ENCODE measurements at places on chromosomes 12 and 14. TPM values are rescaled to one million over a fixed set of nuclear protein-coding genes. Genes with fewer than 3 reads are reported as not detected.
A peak's percentile ranks its signal among the peaks of the same experiment; 100 is the strongest.

DNA sequence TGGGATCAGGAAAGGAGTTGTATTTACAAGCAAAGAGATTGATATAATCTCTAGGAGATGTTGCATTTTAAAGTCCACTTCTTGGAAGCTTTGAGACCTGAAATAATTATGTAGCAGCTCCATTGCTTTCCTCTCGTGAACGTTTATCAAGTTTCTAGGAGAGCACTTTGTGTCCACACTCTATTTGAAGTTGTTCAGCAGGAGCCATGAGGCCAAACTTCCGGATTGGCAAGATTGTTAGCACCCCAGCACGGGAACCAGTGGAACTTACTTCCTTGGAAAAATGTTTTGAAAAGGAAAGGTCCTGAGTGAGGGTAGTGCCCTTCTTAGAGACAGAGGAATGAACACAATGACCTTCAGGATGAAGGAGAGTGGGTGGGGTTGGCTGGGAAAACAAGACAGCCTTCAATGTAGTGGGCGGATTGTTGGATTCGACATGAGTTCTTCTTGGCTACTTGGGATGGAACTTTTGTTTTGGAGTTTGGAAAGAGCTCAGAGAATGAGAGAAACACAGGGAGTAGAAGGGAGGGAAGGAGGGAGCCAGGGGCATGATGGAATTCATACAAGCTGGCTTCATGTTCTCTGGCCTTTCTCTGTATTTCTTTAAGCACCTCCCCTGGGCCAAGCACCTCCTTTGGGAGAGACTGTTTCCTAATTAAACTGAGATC lies 23.8 kb upstream of the CISTR start:
- no peak overlapping the region for H3K27ac ChIP-seq
- no peak for DNase-seq
- no peaks in the 10 kb centered on the region for H3K36me3 ChIP-seq
- H3K4me3 ChIP-seq, result no peak overlapping the region
- no peaks in the 10 kb centered on the region for H3K4me1 ChIP-seq

- H3K4me1 ChIP-seq, result no peaks in the 10 kb centered on the region
- peaks cover 100% of the 10 kb centered on the region for H3K36me3 ChIP-seq
- H3K27me3 ChIP-seq, result no peaks in the 10 kb centered on the region
- no peak overlapping the region for H3K27ac ChIP-seq
Observed at GRCh38 chr12:109504068-109504467, 26.6 kb downstream of the UBE3B start.

Gene MFAP5
- 2.8 TPM for total RNA-seq

Gene SERPINA1
- total RNA-seq, result 1,017 TPM

- peak overlapping the region; percentile 70 for H3K27ac ChIP-seq
- peaks cover 27% of the 10 kb centered on the region for H3K4me1 ChIP-seq
- no peaks in the 10 kb centered on the region for H3K27me3 ChIP-seq
Observed at GRCh38 chr12:124744659-124745464, 118.8 kb downstream of the SCARB1 start.

- no peak for DNase-seq
- H3K27me3 ChIP-seq, result no peaks in the 10 kb centered on the region
- no peak overlapping the region for H3K4me3 ChIP-seq
Observed at GRCh38 chr12:59710004-59710628, 114.3 kb downstream of the SLC16A7 start.

DNA sequence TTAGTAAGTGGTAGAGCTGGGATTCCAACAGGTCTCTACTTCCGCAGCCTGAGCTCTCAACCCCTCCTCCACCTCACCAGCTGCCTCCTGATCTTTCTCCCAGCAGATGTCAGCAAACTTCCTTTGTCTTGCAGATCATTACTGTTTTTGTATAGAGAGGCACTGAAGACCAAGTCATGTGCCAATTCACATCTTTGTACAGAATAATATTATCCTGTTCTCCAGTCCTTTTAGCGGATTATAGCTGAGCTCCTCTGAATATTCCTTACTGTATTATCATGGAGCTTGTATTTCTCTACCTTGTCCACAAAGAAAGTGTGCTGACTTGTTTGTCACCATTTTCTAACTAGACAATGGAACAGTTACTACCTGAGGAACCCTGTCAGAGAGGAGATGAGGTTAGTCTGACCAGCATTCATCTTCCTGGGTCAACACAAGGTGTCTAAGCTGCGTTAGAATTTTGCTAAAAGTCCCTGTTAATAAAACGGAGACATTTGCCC lies 142.3 kb upstream of the ARHGAP5 start:
- no peaks in the 10 kb centered on the region for H3K27me3 ChIP-seq
- DNase-seq, result no peak
- no peaks in the 10 kb centered on the region for H3K36me3 ChIP-seq
- H3K27ac ChIP-seq, result no peak overlapping the region
- no peak overlapping the region for H3K4me3 ChIP-seq

Gene ATP5F1B
- total RNA-seq, result 338 TPM

Gene MSI1
- 0.46 TPM for total RNA-seq

Gene SLC5A8
- total RNA-seq, result 2.8 TPM

DNA sequence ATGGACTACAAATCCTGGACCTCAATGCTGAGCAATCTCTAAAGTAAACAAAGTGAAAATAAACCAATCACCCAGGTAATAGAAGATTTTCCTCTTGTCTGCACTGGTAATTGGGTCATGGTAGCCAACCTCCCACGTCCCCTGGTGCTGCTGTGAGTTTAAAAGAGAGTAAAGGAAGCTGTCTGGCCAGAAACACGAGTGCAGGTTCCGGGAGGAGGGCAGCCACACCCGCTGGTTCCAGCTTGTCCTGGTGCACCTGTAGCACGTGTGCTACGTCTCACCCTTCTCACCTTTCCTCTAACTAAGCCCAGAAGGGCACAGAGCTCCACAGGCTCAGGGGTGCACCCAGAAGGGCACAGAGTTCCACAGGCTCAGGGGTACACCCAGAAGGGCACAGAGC lies 5.4 kb downstream of the CRACR2A start:
- H3K27ac ChIP-seq, result no peak overlapping the region
- no peaks in the 10 kb centered on the region for H3K27me3 ChIP-seq
- no peaks in the 10 kb centered on the region for H3K36me3 ChIP-seq

- no peaks in the 10 kb centered on the region for H3K36me3 ChIP-seq
- no peak for DNase-seq
- no peak overlapping the region for H3K4me3 ChIP-seq
- H3K27ac ChIP-seq, result no peak overlapping the region
- H3K27me3 ChIP-seq, result no peaks in the 10 kb centered on the region
Observed at GRCh38 chr12:29945904-29946303, 162.2 kb upstream of the TMTC1 start.

Gene BDKRB1
- not detected for total RNA-seq

Gene TIGAR
- 20.0 TPM for total RNA-seq

GRCh38 chr12:26648584-26648983 lies 184.4 kb downstream of the ITPR2 start:
- peaks cover 3% of the 10 kb centered on the region for H3K36me3 ChIP-seq
- H3K27ac ChIP-seq, result no peak overlapping the region
- H3K4me3 ChIP-seq, result no peak overlapping the region
- no peaks in the 10 kb centered on the region for H3K27me3 ChIP-seq
- no peak for DNase-seq

- no peaks in the 10 kb centered on the region for H3K27me3 ChIP-seq
- H3K36me3 ChIP-seq, result no peaks in the 10 kb centered on the region
- no peak overlapping the region for H3K27ac ChIP-seq
- no peaks in the 10 kb centered on the region for H3K4me1 ChIP-seq
Observed at GRCh38 chr14:99968191-99968920, 96.9 kb upstream of the EVL start.

Gene PAH
- not detected for total RNA-seq

Gene TMEM260
- 18.6 TPM for total RNA-seq

Gene VRTN
- not detected for total RNA-seq

GRCh38 chr14:54450535-54450934 lies 9.4 kb upstream of the CNIH1 start:
- no peak overlapping the region for H3K27ac ChIP-seq
- DNase-seq, result no peak
- no peaks in the 10 kb centered on the region for H3K27me3 ChIP-seq
- H3K4me1 ChIP-seq, result peaks cover 8% of the 10 kb centered on the region
- no peaks in the 10 kb centered on the region for H3K36me3 ChIP-seq

- H3K4me1 ChIP-seq, result peaks cover 9% of the 10 kb centered on the region
- H3K4me3 ChIP-seq, result no peak overlapping the region
- H3K27ac ChIP-seq, result no peak overlapping the region
- DNase-seq, result no peak
Observed at GRCh38 chr12:10190558-10191388, 11.9 kb downstream of the TMEM52B start.

DNA sequence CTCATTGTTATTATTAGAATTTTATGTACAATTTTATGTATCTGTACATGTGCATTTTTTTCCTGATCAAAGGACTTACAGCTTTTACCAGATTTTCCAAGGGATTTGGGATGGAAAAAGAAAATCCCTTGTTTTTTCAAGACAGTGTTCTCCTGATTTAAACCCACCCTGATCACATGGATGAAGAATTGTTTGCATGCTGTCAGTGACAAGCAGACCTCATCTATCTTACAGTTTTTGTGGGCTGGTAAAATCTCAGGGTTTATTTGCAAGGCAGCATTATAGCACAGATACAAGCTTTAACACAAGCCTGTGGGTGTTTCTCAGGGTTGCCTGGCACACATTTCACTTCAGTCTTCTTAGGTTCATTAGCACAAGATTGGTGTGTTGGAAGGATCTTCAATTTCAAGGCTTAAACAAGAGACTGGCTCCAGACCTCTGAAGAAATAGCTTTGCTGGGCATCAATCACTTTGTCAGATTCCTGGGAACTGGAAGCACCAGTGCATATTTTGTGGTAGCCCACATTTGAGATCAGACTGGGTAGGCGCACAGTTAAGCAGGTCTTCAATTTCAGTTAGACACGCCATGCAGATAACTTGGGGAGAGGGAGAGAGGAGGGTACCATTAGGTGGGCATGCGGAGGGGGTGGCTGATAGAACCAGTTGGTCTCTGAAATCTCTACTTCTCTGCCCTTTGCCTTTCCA lies 118.0 kb downstream of the TBX5 start:
- H3K36me3 ChIP-seq, result no peaks in the 10 kb centered on the region
- no peaks in the 10 kb centered on the region for H3K4me1 ChIP-seq
- DNase-seq, result no peak
- H3K27me3 ChIP-seq, result no peaks in the 10 kb centered on the region
- H3K27ac ChIP-seq, result no peak overlapping the region
- H3K4me3 ChIP-seq, result no peak overlapping the region

Gene USP44
- total RNA-seq, result 14.9 TPM

Data from upper lobe of right lung (tissue), 1 donor.